Heart left ventricle (tissue), 16 donors: ENCODE measurements at places on chromosomes 16 and 17.
A peak's percentile ranks its signal among the peaks of the same experiment; 100 is the strongest.

DNA sequence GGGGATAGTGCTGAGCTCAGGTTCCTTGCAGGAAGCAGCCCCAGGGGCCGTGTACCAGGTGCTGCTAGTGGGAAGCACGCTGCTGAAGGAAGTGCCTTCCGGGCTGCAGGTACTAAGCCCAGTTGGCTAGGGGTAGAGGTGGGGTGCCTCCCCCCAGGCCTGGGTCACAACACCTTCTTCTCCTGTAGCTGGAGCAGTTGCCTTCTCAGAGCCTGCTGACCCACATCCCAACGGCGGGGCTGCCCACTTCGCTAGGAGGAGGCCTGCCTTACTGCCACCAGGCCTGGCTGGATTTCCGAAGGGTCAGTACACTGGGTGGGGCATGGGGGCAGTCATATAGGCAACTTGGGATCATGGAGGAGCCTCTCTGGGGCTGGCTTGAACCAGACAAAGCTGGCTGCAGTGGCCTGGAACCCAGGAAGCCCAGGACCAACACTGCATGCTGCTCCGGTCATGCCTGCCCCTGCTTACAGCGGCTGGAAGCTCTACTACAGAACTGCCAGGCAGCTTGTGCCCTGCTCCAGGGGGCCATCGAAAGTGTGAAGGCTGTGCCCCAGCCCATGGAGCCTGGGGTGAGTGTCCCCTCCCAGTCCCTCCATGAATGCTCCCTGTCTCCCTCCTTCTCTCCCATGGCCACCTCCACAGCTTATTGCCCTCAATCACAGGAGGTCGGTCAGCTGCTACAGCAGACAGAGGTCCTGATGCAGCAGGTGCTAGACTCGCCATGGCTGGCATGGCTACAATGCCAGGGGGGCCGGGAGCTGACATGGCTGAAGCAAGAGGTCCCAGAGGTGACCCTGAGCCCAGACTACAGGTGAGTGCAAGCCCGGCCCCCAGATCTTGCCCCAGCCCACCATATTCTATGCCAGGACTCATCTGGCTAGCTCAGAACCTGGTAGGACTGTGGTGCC, 2.5 kb downstream of the PLEKHG4 start:
- DNase-seq = no peak

GRCh38 chr16:10865991-10866966, 10.7 kb upstream of the CIITA start:
- peak; percentile 21 for DNase-seq

DNA sequence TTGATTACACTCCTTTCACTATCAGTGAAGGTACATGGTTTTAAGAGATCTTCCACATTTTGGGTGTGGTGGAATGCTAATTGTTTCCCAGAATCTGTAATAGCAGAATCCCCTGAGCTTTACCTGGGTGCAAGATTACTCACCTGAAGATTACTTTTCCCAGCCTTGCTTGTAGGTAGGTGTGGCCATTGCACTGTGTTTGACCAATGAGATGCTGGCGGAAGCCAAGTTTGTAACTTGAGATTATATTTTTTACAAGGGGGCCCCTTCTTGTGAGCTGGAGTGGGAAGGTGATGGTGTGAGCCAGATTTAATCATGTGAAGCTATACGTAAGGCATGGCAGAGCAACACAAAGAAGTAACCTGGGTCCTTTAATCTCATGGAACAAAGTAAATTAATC, 294.3 kb downstream of the TOX3 start:
- DNase-seq = no peak

GRCh38 chr16:1913327-1914083, 4.7 kb downstream of the HS3ST6 start:
- no peak for DNase-seq

DNA sequence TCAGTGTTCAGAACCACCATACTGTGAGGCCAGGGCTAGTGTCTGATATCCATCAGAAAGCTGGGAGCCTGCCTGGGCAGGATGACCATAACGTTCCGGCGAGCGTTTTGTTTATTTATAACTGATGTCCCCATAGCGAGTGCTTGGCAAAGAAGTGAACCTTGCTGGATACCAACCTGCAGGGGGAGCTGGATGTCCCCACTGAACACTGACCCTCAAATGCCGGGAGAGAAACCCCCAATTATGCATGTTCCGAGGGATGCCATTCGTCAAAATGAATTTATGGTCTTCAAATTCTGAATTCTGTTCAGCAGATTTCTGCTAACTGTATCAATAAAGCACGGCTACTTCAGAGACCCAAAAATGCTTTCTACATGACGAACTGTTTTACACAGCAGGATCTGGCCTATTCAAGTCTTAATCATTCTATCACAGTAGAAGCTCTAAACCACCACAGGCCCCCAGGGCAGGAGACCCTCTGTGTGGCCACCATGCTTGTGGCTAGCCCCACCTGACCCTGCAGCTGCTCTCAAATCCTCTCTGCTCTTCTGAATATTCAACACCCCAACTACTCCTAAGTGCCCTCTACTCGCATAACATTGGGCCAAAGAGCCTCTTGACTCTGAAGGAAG, 15.2 kb downstream of the MED24 start:
- peak; percentile 82 for DNase-seq

DNA sequence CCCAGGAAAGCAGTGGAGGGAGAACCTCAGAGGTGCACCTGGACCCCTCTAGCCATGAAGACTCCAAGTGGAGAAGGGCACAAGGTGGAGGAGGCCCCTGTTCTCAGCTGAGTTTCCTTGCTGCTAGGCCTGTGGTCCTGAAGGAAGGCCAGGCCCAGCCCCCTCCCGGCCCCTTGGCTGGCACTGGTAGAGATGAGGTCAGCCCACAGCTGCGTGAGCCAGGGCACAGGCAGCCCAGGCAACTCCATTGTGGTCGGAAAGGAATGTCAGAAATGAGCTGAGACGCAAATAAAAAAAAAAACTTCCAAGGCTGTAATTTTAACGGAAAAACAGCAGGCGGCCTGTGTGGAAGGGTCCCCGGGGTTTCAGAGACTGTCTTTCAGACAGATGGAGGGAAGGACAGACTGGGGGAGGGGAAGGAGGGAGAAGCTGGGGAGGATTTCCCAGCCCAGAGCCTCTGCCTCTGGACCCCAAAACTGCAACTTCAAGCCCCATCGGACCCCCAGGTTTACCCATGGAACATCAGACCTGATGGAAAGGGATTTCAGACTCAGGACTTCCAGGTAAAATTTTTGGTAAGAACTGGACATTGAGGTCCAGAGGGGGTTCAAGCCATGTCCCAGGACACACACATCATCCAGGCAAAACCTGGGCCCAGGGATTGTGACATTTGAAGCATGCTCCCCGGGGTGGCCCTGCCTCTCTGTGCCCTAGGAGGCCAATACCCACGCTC, 25.6 kb upstream of the MRPS23 start:
- DNase-seq = peak; percentile 84

DNA sequence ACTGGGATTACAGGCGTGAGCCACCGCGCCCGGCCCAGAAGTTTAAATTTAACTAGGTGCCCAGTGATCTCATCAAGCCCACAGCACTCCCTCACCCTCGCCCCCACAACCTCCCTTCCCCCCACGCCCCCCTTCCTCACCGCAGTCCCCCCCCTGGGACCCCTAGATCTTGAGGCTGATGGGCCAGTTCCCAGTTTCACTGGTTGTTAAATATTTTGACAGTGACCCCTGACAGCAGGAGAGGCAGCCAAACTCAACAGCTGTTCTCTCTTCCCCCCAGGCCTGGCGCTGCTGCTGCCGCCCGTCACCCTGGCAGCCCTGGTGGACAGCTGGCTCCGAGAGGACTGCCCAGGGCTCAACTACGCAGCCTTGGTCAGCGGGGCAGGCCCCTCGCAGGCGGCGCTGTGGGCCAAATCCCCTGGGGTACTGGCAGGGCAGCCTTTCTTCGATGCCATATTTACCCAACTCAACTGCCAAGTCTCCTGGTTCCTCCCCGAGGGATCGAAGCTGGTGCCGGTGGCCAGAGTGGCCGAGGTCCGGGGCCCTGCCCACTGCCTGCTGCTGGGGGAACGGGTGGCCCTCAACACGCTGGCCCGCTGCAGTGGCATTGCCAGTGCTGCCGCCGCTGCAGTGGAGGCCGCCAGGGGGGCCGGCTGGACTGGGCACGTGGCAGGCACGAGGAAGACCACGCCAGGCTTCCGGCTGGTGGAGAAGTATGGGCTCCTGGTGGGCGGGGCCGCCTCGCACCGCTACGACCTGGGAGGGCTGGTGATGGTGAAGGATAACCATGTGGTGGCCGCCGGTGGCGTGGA, 15.6 kb downstream of the QPRT start:
- no peak for DNase-seq

GRCh38 chr16:22356930-22357634, 17.3 kb downstream of the CDR2 start:
- DNase-seq = no peak

DNA sequence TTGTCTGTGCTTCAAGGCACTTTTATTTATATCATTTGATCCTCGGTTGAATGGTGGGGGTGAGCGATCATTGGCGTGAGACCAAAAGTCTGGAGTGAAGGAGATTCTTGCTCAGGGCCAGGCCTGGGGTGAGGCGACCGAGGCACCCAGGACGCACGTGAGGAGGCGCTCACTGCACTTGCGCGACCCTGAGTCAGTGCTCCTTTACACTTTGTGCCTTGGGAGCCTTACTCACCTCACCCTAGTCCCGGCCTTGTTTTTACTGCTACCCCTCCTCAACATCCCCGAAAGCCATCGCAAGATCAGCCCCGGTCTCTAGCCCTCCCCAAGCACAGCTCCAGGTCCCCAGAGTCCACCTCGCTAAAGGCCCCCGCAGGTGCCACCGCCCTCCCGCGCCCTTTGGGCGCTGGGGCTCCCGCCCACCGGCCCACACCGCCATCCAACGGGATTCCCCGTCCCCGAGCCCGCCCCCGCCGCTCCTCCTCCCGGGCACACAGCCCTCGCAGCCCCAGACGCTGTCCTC, 496 bp downstream of the EZH1 start:
- peak; percentile 84 for DNase-seq

DNA sequence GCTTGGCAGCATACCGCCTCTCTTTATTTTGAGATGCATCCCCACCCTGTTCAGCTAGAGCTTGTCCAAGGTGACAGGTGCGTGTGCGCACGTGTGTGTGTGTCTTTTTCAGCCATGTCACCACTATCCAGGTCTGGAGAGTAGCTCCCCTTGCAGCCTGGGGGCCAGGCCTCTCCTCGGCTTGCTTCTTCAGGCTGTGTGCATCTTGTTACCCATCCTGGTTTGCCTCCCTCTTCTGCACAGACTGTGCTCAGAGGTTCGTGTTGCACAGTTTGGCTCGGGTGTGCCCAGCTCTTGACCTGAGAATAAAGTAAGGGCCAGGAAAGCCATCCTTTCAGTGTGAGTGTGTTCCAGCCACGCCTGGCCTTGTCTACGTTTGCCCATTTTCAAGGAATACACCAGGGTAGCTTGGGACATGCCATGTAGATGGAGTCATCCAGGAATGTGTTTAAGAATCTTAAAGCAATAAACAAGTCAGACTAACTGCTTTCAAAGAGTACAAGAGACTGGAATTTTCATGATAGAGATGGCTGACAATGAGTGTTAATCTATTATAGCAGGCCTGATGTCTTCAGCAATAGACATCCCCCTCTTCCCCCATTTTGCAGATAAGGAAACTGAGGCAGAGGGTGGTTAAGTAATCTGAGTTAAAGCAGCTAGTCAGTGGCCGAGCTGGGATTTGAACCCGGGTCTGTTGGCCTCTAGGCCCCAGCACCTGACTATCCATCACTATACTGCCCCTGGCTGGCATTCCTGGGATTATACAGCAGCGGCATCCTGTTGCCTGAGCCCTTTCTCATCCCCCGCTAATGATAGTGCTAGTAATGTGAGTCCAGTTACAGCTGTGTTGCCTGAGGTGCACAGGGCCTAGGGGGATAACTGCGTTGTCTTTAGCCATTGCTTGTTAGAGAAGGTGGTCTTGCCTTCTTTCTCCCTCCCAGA, 77.9 kb downstream of the KSR1 start:
- no peak for DNase-seq

DNA sequence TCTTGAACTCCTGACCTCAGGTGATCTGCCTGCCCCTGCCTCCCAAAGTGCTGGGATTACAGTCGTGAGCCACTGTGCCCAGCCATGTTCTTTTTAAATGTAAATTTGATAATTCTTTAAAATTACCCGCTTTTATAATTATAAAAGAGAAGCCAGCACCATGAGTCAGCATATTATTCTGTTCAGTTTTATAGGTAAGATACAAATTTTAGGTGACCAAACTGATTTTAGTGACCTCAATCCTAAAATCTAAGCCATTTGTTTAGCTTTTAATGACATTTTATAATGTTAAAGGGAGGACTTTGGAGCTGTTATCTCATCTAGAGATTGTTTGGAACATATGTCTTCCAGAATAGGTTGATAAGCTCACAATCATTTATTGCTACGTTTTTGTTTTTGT, 20.8 kb upstream of the PPM1E start:
- no peak for DNase-seq

GRCh38 chr16:30820952-30821421, 34.0 kb upstream of the ZNF629 start:
- no peak for DNase-seq

- DNase-seq = no peak
These were observed 7.4 kb downstream of the NDRG4 start for GRCh38 chr16:58507195-58507962.

DNA sequence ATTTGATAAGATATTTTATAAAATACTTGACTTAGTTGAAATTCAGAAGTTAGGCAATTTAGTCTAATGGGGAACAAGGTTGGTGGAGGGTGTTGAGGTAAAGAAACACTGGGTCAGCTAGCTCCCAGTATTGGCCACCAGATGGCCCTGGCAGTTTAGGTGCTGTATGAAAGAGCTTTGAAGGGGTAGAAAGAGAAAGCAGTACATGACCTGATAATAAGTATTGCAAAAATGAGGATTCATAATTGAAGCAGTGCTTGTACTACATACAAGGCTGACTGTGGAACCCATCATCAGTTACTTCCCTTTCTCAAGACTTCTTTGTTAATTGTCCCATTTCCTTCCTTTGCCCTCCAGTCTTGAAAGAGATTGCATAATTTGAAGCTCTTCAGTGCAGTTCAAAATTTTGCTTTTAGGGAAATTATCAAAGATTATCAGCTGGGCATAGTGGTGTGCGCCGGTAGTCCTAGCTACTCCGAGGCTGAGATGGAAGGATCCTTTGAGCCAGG, 29.4 kb downstream of the TANC2 start:
- no peak for DNase-seq

DNA sequence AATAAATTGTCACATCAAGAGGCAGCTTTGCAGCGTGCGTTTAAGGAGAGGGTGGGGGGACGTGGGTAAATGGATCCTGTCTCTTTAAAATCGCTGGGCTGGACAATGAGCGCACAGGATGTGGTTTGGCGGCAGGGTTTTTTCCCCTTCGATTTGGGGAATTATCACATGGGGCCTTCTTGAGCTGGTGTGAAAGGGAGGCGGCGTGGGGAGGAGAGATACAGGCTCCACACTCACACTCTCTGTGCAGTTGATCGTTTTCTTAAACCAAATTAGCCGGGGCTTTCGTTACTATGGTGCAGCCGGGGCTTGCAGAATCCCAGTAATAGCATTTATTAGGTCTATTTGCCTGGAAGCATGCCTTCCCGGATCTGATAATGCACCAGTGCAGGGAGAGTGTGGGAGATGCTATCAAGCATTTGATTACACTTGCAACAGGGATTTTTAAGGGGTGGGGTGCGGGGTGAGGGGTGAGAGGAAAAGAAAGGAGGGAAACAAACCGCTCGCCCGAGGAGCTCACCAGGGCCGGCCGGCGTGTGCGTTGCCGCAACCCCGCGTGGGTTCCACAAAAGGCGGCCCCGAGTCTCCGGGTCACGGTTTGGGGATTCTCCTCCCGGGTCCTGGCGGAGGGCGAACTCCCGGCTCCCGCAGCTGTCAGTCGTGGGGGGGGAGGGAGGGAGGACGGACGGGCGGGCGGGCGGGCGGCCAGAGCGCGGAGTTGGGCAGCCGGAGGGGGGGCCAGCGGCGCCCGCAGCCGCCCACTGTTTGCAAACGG, 58.8 kb upstream of the GSE1 start:
- peak; percentile 73 for DNase-seq
